Liver (tissue), 10 donors: ENCODE measurements at places on chromosomes 5 and 9. TPM values are rescaled to one million over a fixed set of nuclear protein-coding genes. Genes with fewer than 3 reads are reported as not detected.

DNA sequence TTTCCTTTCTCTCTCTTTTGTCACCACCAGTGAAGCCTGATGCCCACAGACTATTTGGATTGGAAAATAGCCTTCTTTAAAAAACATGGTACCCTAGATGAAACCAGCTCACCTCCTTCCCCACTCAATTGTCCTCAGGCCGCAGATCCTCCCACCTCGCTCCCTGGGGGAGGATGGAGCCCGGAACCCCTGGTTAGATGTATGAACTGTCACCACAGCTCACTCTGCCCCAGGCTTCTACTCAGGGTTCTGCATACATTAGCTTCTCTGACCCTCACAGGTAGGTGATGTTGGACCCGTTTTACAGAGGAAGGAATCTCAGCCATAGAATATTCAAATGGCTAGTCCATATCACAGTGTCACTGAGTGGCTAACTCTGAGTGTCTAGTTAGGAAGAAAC is 1.8 kb downstream of the MAMDC2 start:
- DNase-seq: no peak

GRCh38 chr5:7376871-7377270 is 19.1 kb upstream of the ADCY2 start:
- DNase-seq: no peak

Gene N4BP3
- total RNA-seq: 0.28 TPM

Gene CYLC2
- total RNA-seq: not detected

GRCh38 chr9:83355024-83355444 is 183.2 kb downstream of the FRMD3 start:
- DNase-seq: no peak

Gene FIBCD1
- not detected for total RNA-seq

DNA sequence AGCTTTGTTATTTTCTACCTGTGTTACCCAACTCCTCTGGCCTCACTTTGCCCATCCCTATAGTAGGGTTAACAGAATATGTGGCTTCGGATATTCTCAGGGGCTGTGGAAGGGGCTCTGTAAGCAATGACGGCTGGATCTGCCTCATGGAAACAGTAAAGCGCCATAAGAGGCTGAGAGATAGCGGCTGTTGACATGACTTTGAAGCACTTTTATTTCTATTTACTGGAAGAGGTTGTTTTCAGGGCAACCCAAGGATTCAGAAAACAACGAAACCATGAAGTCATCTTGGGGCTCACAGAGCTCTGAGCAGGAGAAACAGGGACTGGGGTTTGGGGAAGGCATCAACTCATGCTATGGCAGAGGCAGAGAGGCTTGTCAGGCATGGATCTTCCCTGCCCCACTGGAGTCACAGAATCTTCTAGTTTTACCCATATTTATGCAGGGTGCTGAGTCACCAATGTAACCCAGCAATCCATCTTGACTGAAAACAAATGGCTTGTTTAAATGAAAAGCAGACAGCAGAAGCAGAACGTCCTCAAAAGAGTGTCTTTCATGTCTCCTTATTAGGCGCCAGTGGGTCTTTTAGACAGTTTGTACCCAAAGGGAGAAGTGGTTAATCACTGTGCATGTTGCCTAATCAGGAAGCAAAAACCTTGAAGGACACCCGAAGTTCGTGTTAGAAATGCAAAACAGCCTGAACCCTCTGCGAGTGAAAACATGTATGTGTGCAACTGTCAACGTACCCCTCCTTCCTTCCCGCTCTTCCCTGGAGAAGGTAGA is 113.0 kb downstream of the COL23A1 start:
- DNase-seq: no peak

DNA sequence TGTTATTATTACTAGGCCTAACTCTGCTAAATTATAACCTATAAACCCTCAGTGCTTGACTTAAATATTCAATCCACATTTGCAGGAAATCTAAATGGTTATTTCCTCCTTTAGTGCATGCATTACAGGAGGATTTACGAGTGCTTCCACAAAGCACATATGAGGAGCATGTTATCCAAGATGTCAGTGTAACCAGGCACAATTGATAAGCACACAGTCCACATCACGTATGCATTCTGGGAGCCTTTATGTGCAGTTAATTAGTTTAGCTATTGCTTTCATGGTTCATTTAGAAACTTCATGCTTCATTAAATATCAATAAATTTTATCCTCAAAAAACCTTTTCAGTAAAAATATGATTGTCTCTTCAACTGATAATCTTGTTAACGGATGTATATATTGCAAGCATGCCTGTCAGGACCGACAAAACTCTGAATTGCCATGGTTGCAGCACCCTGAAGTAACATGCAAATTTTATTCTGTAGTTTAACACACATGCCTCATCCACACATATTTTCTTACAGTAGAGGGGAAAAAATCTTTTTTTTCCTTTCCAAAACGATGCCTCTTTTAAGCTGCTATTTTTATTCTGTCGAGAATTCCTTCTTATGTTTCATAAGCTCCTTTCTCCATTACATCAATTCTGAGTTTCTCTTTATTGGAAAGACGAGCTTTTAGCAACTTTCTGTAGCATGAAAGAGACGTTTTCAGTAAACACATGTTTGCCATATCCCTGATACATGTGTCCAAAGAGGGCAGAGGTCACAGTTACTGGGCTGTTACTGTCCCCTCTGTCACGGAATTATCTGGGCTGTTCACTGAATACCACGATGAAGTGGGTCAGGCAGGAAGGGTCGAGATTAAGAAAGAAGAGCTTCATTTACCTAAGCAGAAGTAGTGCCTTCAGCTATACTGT is 142.0 kb downstream of the GLIS3 start:
- no peak for DNase-seq

GRCh38 chr5:82396871-82397514 is 118.8 kb upstream of the RPS23 start:
- no peak for DNase-seq

Gene TAS2R1
- total RNA-seq: not detected

DNA sequence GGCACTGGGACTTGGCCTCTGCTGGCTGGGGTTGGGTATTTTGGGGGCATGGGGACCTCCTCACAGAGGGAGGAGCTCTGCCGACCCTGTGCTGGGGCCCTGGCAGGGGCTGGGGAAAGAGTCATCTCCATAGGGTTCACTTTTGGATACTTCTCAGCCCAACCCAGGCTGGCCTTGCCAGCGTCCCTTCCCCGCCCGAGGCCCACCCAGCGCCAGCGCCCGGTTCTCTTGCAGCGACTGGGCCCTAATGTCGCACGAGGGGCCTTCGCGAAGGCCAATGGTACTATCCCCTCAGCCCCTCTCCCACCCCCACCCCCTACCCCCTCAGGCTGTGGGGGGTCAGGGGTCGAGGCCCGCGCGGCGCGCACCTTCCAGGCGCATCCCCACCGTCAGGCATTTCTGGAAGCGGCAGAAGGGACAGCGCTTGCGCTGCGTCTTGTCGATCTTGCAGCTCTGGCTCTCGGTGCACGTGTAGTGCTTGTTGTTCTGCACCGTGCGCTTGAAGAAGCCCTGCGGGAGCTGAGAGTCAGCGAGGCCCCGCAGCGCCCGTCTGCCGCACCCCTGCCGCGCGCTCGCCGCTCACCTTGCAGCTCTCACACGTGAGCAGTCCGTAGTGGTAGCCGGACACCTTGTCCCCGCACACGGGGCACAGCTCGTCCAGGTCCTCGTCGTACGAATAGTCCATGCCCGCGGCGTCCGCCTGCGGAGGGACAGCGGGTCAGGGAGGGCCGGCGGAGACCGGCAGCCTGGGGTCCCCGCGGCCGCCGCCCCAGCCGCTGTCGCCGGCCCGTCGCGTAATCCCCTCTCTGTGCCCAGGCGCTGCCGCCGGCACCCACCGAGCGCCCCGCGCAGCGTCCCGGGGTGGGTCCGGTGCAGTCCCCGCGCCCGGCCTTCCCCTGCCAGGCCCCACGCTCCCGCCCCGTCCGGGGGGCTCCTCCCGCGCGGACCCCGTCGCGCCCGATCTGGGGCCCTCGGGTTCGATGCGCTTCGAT is 4.2 kb downstream of the NR5A1 start:
- DNase-seq: no peak

- no peak for DNase-seq
Measured at GRCh38 chr9:19130436-19130835, 3.1 kb upstream of the PLIN2 start.

Gene EGR1
- total RNA-seq: 6.1 TPM

Gene NUTM2G
- total RNA-seq: not detected

DNA sequence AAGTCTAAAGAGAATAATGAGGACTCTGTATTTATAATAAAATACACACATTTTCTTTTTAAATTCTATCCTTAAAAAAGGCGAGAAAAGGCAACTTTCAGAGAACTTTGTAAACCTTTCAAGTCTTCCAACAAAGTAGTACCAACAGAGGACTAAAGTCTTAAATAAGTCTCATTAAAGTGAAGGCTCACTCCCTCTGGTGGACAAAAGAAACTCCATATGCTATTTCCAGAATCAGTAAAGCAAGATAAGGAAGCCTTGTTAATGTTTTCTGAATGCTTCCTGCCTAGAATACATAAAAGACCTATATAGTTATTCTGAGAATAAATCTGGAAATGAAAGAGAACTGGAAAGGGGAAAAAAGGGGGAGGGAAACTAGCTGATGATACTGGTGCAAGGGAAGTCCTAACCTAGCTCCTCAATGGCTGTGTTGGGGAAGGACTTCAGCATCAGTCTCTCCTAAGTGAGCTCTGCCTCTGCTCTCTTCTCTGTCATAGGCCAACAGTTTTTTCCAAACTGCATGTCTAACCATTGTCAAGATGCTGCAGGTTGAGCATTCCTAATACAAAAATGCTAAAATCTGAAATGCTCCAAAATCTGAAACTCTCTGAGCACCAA is 7.2 kb downstream of the HMGCS1 start:
- no peak for DNase-seq

GRCh38 chr9:90629991-90630390 is 12.6 kb downstream of the DIRAS2 start:
- no peak for DNase-seq

DNA sequence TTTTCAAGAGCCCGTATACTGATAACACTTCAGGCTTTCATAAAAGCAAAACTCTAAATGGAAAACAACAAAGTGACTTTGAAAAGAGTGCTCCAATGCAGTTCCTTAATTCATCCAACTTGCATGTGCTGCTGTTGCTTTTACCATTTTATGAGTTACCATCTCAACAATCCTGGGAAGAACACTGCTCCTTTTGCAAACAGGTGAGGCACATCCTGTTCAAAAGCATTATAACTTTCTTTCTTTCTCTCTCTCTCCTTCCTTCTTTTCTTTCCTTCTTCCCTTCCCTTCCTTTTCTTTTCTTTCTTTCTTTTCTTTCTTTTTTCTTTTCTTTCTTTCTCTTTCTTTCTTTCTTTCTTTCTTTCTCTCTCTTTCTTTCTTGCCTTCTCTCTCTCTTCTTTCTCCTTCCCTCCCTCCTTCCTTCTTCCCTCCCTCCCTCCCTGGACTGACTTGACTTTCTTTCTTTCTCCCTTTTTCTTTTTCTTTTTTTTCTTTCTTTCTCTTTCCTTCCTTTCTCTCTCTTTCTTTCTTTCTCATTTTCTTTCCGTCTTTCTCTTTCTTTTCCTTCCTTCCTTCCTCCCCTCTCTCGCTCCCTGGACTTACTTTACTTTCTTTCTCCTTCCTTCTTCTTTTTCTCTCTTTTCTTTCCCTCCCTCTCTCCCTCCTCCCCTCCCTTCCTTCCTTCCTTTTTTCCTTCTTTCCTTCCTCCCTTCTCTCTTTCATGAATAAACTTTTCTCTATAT is 11.2 kb upstream of the PARP8 start:
- no peak for DNase-seq

GRCh38 chr9:113898151-113898550 is 22.0 kb downstream of the ZNF618 start:
- no peak for DNase-seq

DNA sequence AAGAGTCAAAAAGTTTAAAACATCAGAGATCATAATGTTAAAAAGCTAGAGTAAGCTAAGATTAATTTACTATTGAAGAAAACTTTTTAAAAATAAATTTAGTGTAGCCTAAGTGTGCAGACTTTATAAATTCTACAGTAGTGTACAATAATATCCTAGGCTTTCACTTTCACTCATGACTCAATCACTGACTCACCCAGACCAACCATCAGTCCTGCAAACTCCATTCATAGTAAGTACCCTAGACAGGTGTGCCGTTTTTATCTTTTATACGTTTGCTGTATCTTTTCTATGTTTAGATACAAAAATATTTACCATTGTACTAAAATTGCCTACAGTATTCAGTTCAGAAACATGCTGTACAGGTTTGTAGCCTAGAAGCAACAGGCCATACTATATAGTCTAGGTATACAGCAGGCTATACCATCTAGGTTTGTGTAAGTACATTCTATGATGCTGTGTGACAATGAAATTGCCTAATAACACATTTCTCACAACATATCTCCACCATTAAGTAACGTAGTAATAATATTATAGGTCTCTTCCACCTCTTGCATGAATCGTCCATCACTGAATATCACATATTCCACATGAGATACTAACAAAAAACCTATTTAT is 59.2 kb downstream of the MEGF9 start:
- DNase-seq: no peak
